Type B pancreatic cell (in vitro differentiated cells): ENCODE measurements at places on chromosomes 4 and X.

DNA sequence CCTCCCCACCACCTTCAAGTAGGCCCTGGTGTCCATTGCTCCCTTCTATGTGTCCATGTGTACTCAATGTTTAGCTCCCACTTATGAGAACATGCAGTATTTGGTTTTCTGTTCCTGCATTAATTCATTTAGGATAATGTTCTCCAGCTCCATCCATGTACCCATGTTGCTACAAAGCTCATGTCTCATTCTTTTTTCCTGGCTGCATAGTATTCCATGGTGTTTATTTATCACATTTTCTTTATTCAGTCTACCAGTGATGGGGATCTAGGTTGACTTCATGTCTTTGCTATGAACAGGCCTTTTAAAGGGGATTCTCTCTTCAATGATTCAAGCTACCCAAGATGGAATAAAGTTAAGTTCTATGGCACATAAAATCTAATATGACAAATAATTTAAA, 119.6 kb downstream of the PPP3CA start:
- DNase-seq, result no peak

- no peak for DNase-seq
Measured at GRCh38 chr4:74544655-74545361, 99.9 kb downstream of the AREG start.

GRCh38 chr4:128521156-128521555, 233.5 kb upstream of the PGRMC2 start:
- DNase-seq, result no peak

DNA sequence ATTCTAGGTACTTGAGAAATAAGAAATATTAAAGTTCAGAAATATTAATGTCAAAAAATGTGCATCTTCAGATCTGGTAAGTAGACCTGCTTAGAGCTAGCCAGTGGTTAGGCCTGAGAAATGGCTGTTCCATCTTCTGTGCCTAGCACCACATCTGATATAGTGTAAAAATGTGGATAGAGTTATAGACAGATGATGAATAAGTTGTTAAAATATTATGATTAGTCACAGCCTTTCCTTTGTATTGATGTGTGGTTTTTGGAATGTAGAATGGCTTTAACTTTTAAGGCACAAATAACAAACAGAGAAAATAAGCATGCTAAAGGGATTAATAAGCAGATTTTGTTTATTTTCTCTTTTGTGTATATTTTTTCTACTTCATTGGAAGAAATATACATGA, 133.5 kb upstream of the NUDT6 start:
- DNase-seq, result no peak

- DNase-seq, result no peak
Measured at GRCh38 chr4:172721659-172722058, 447.0 kb upstream of the GALNT7 start.

- no peak for DNase-seq
Measured at GRCh38 chrX:39822133-39822748, 275.5 kb downstream of the BCOR start.

- no peak for DNase-seq
Measured at GRCh38 chrX:115582616-115583495, 21.9 kb downstream of the PLS3 start.

DNA sequence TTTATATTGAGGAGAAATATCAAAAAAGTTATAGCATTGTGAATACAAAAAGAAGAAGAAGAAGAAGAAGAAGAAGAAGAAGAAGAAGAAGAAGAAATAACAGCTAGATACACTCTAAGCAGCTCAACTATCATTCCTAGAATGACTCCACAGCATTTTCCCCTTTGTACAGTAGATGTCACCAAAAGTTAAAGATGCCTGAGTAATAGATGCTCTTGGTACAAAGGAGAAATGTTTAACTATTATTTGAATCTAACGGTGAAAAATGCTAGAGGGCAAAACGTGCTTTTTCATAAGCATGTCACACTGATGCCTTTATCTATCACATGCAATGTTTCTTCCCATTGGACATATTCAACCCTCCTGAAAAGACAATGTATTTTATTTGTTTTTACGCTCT, 178.4 kb upstream of the GPRIN3 start:
- DNase-seq, result no peak

DNA sequence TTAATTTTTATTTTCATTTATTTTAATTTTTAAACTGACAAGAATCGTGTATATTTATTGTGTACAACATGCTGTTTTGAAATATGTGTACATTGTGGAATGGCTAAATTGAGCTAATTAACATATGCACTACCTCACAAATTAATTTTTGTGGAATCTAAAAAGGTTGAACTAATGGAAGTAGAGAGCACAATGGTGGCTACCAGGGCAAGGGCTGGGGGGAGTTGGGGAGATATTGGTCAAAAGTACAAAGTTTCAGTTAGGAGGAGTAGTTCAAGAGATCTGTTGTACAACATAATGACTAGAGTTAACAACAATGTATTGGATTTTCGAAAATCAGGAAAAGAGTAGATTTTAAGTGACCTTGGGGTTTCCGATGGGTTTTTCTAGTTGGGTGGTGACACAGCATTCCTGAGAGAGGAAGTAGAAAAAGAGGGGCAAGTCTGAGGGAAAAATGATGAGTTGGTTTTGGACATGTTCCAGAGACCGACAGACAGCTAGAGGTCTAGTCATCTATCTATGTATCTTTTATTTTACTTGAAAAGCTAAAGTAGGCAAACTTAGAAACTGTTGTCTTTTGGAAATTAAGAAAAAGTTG, 23.2 kb downstream of the APOO start:
- DNase-seq, result no peak

- no peak for DNase-seq
Measured at GRCh38 chr4:174120446-174121295, 162.8 kb downstream of the FBXO8 start.

GRCh38 chrX:79506001-79506400, 138.9 kb upstream of the ITM2A start:
- DNase-seq, result no peak

- no peak for DNase-seq
Measured at GRCh38 chr4:4735870-4736269, 123.6 kb upstream of the MSX1 start.

DNA sequence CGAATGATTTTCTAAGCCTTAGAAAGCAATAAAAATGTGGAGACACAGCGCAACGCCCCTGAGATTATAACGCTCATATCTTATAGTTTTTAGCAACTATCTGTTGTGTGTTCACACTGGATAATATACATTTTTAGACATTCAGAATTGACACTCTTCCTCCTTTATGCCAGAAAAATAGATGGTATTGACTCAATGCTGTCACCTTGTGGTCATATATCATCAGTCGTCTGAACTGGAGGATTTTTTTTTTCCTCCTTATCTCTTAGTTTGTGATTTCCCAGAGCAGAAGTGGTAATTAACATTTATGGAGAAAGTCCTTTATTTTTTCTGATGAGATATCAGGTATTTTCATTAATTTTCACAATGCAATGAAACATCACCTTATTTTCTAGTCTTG, 759.6 kb downstream of the RAB28 start:
- no peak for DNase-seq

- no peak for DNase-seq
Measured at GRCh38 chr4:120673696-120674095, 248.8 kb downstream of the PRDM5 start.

DNA sequence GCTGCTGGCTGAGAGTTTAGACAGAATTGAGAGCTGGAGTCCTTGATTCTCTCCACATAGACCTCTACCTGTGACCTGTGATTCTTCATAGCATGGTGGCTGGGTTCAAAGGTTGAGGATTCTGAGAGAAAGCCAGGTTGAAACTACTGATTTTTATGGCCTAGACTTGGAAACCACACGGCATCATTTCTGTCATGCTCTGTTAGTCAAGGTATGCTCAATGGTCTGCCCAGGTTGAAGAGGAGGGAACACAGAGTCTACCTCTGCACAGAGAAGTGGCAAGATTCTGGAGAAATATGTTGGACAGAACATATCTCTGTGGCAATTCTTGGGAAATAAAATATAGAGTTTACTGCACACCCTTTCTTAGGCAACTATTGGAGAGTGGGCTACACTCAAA, 57.2 kb upstream of the CXorf66 start:
- DNase-seq, result no peak

DNA sequence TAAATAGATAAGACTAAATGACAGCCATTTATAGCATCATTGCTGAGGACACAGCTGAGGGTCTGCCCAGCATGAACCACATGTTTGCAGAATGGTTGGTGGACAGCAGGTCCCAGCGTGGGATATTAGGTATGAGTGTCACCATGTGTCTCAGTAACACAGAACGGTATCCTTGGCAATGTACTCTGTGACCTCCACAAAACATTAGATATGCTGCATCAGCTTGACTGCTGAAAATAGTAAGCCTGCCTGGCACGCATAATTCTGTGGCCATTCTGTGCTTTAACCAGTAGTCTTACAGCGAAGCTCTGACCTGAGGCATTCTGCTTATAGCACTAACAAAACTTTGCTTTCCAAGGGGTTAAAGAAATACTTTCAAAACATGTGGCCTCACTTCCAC, 32.0 kb downstream of the LIMCH1 start:
- no peak for DNase-seq

GRCh38 chr4:4780729-4781244, 78.7 kb upstream of the MSX1 start:
- no peak for DNase-seq

DNA sequence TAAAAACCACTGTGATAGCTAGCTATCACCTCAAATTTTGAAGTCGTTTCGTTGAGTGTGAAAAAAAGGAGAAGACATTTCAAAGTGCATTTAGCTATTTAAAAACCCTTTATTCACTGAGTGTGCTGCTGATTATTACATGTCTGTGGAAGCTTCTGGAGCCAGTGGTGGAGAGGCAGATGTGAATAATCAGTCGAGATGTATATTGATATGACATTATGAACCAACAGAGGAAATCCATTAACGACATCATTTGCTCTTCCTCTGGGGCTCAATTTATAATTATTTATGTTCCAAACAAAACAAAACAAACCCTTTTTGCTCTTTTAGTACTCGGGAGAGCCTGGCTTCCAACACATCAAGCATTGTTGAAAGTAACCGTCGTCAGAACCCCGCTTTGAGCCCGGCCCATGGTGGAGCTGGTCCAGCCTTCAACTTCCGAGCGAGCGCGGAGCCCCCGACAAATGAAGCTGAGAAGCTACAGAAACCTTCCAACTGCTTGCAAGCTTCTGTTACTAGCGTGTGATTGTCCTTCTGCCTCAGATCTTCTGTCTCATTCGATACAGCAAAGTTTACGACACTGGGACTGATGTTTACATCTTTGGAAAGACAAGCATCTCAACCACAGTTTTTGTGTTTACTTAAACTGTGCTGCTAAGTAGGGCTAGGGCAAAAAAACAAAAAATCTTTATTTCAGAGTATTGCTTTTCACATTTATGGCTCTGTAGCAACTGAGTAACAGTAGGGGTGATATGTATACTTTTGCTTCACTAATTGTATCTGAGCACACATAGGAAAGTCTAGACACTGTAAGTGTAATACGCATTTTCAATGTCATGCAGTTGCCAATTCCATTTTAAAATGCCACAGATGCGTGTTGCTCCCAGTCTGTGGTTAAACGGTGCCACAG, 111.9 kb downstream of the STOX2 start:
- DNase-seq, result no peak

DNA sequence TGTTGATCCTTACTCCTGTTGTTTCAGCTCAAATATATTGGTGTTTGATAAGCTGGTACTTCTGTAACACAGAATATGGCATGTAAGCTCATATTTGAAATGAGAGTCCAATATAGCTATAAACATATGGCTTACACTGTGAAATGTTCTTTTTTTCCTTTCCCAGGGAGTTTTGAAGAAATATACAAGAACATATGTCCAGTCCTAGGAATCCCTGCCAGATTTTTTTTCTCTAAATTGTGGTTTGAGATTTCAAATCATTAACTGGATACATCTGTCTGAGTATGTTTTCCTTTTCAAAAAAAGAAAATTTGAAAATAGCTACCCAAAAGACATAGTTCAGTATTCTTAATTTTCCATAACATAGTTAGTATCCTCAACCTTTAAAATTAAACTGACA, 60.2 kb downstream of the HMGB2 start:
- no peak for DNase-seq

DNA sequence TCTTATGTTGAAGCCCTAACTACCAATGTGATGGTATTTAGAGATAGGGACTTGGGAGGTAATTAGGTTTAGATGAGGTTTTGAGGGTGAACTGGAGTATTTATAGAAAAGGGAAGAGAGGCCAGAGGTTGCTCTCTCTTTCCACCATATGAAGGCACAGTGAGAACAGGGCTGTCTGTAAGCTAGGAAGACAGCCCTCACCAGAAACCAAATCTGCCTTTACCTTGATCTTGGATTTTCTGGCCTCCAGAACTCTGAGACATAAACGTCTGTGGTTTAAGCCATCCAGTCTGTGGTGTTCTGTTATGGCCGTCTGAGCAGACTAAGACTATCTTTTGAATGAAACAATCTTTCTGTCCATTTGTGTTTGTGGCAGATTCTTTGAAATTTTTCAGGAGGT, 223.7 kb downstream of the PDHA2 start:
- DNase-seq, result no peak

DNA sequence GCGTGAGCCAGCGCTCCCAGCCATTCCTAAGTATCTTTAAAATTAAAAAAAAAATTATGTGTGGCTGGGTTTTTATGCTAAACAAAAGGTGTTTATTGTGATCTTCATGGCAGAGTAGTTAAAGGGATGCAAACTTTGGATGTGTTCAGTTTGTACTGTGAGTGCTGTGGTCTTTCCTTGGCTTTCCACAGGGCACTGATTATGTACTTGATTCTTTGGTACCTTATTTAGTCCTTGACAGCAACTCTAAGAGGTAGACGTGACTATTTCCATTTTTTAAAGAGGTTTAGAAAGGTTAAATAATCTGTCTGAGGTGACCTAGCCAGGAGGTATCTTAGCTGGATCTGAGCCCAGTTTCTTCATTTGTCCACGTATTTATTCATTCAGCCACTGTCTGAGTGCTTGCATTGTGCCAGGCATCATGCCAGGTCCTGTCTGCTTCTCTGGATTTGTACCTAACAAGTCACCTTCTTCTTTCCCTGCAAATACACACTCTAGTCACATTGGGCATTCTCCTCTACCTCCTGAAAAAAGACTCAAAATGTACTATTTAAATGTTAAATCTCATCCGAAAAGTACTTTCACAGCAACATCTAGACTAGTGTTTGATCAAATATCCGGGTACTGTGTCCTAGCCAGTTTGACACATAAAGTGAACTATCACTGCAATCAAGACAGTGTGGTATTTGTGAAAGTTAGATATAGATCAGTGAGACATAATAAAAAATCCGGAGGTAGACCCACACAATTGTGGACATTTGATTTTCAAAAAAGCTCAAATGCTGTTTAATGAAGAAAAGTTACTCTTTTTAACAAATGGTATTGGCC, 31.5 kb downstream of the WWC2 start:
- DNase-seq, result no peak

DNA sequence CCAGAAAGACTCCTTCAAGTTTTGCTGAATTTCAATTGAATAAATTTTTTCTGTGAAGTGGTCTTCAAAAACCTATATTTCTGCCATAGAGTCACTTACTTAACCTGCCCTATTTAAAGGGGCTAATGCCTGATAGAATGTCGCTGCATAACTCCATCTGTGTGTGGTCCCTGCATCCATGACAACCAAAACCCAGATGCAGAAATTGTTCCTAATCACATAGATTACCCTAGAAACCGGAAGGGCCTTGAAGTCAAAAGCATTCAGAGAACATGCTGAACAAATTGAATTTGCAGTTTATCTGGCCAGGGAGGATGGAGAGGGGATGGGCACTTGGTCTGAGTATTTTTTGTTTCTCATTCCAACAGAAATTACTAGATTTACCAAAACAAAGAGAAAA, 1.5 kb upstream of the PARM1 start:
- DNase-seq, result no peak

GRCh38 chr4:10737337-10737736, 52.8 kb upstream of the CLNK start:
- DNase-seq, result no peak

GRCh38 chr4:24601121-24601520, 16.8 kb upstream of the DHX15 start:
- DNase-seq, result no peak
